ENCODE measurements at places on chromosomes 13 and 19.

- peak; percentile 15 for DNase-seq
These were observed 27.5 kb downstream of the ZNF507 start for GRCh38 chr19:32372726-32373517.

GRCh38 chr13:50672025-50672424 lies 171.5 kb downstream of the DLEU7 start:
- DNase-seq, result no peak

DNA sequence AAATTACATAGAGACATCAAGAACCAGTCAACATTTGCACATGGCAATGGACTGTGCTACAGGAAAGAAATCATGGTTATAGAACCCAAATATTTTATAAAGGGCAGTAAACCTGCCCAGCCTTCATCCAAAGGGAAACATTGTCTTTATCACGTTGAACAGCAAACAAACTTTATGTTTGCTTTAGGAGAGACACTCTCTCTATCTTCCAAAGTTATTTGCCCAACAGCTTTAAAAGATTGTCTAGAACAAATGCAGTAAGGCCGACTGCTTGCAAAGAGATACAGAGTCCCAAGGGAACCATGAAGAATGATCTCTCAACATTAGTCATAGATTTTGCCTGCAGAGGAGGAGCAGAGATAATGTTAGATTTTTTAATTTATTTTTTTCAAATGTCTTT lies 1323.5 kb upstream of the SLC10A2 start:
- no peak for DNase-seq

GRCh38 chr13:98548230-98548629 lies 28.7 kb downstream of the STK24 start:
- DNase-seq, result no peak

- DNase-seq, result no peak
These were observed 98.8 kb downstream of the ING1 start for GRCh38 chr13:110812121-110812868.

- no peak for DNase-seq
These were observed 192.8 kb upstream of the IRS2 start for GRCh38 chr13:109979228-109979627.

DNA sequence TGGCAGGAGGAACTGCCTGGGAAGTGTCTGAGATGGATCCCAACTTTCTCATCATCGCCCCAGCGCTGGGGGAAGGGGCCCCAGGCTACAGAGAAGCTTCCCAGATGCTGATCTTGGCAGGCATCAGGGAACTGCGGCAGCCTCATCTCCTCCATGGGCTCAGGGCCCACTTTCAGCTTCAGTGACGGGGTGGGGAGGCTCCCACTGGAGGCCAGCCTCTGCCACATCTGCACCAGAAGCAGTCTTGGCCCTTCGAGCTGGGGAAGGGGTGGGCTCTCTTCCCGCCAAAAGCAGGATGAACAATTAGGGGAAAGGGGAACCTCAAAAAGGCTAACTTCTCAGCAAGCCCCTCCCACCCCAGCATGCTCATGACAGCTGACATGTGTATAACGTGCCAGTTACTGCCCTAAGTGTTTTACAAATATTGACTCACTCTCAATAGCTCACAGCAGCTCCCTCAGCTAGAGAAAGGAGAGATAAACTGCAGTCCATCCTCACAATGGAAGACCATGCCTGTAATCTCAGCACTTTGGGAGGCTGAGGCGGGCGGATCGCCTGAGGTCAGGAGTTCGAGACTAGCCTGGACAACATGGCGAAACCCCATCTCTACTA lies 7.1 kb upstream of the S1PR2 start:
- no peak for DNase-seq

DNA sequence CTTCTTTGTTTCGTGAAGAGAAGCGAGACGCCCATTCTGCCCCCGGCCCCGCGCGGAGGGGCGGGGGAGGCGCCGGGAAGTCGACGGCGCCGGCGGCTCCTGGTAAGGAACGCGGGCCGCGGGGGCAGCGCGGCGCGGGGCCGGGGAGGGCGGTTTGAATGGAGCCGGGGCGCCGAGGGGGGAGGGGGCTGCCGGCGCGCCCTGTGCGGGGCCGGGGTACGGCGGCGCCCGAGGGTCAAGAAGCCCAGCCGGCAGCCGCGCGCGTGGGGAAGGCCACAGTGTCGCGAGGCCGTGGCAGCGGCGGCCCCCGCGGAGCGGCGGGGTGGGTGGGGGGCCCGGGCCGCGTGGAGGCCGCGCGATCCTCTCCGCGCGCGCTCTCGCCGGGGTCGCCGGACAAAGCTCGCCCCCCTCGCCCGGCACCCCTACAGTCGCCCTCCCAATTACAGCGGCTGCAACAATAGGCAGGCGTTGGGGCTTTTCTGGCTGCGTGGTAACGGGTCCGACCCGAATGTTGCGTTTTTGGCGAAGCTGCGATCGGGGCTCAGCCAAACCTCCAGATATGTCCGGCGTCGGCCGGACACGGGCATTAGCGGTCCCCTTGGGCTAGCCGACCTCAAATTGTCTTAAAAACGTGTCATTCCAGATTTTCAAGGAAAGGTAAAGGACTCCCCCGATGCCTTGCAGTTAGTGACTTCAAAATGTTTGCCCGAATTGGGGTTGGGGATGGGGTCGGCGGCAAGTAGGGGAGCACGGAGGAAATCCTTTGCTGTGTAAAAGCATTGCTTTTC lies 437 bp downstream of the SMARCA4 start:
- no peak for DNase-seq
